ENCODE measurements at places on chromosomes 6 and 20. TPM values are rescaled to one million over a fixed set of nuclear protein-coding genes. Genes with fewer than 3 reads are reported as not detected.

Gene C20orf144
- total RNA-seq, result not detected

Gene NUP153
- total RNA-seq, result 20.6 TPM

Gene ULBP3
- total RNA-seq, result 2.9 TPM

Gene LY6G6D
- total RNA-seq, result not detected

Gene CDS2
- 4.0 TPM for total RNA-seq

Gene CPXM1
- total RNA-seq, result 1.2 TPM

GRCh38 chr20:10133532-10133931 is 85.1 kb upstream of the SNAP25 start:
- DNase-seq, result no peak

DNA sequence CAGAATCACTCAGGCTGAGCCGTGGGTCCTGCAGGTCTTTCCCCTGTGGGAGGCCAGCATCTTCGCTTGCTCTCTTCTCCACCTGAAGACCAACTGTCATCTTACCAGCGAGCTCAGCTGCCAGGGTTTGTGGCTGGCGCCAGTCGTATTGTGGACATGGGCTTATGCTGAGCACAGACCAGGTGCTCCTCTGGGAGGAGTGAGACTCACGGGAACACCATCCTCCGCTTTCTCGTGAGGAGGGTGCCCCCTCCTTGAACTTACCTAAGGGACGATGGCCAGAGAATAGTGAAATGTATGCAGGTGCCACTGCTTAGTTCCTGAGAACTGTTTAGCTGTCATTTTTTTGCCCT is 17.1 kb downstream of the WRNIP1 start:
- no peak for DNase-seq

Gene IFNGR1
- 53.9 TPM for total RNA-seq

Gene UBE2C
- total RNA-seq, result 69.5 TPM

DNA sequence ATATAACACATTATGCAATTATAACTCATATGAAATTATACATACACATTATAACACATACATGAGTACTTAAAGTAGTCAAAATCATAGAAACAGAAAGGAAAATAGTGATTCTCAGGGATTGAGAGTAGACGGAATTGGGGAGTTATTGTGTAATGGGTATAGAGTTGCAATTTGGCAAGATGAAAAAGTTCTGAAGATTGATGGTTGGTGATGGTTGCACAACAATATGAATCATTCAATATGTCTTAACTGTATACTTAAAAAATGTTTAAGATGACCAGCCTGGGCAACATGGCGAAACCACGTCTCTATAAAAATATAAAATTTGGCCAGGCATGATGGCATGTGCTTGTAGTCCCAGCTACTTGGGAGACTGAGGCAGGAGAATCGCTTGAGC is 372.7 kb downstream of the CDKAL1 start:
- DNase-seq, result peak; percentile 3

DNA sequence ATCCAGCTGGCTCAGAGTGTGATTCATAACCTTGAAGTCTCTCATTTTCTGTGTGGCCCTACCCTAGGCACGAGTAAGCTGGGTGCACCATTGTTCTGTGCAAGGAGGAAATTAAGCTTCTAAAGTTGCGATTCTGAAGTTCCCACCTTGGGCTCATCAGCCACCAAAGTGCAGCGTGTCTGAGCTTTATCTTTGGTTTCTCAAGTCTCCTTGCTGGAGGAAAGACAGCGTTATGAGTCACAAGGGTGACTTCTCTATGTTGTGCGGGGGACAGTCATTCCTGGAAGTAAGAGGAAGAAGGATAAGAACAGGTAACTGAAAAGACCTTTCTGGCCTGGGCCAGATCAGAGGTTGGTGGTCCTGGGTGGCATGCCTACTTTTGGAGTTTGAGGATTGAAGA is 16.8 kb downstream of the MRAP2 start:
- no peak for DNase-seq

- no peak for DNase-seq
Observed at GRCh38 chr20:20207291-20207690, 155.0 kb downstream of the CFAP61 start.

- DNase-seq, result no peak
Observed at GRCh38 chr6:20955131-20955530, 420.9 kb downstream of the CDKAL1 start.

DNA sequence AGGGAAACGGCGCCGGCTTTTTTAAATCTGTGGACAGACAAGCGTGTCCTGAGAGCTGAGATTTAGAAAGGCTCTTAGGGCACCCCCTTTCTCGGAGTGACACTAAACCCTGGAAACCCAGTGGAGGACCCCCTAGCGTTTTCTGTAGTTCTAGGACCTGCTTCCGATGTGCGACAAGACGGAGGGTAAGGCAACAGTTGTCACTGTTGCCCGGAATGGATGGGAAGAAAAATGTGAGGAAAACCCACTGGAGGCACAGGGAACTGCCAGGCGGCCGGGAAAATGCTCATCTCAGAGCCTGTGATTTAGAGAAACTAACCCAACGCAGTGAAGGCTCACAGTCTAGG is 551 bp upstream of the ATP5F1E start:
- peak; percentile 46 for DNase-seq

GRCh38 chr20:44886266-44886651 is 754 bp downstream of the YWHAB start:
- DNase-seq, result no peak

- peak; percentile 20 for DNase-seq
Observed at GRCh38 chr6:106609699-106610098, 19.6 kb downstream of the RTN4IP1 start.

GRCh38 chr6:14089224-14089623 is 28.3 kb upstream of the CD83 start:
- no peak for DNase-seq
